ENCODE measurements at places on chromosomes 5 and 9.

GRCh38 chr5:141617128-141617527 lies 1.7 kb downstream of the DIAPH1 start:
- no peak for DNase-seq

- DNase-seq = no peak
These were observed 16.3 kb upstream of the OLFM1 start for GRCh38 chr9:135070964-135071735.

DNA sequence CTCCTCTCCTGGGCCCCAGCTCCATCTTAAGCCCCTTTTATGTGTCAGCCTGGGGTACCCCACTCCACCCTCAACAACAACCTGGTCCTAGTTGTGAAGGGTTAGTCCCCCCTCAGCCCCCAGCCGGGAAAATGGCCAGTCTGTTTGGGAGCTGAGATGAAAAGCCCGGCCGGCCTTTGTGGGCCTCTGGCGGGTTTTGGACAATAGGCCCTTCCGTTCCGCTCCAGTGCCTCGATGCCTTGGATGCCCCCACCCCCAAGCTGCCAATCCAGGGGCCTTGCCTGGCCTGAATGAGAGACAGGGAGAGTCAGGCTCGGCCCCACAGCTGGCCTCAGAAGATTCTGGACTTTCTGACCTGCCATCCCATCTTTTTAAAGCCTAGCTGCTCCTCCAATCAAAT lies 9.2 kb downstream of the CNTFR start:
- DNase-seq = no peak

GRCh38 chr5:554284-554988 lies 30.2 kb upstream of the SLC9A3 start:
- DNase-seq = no peak

DNA sequence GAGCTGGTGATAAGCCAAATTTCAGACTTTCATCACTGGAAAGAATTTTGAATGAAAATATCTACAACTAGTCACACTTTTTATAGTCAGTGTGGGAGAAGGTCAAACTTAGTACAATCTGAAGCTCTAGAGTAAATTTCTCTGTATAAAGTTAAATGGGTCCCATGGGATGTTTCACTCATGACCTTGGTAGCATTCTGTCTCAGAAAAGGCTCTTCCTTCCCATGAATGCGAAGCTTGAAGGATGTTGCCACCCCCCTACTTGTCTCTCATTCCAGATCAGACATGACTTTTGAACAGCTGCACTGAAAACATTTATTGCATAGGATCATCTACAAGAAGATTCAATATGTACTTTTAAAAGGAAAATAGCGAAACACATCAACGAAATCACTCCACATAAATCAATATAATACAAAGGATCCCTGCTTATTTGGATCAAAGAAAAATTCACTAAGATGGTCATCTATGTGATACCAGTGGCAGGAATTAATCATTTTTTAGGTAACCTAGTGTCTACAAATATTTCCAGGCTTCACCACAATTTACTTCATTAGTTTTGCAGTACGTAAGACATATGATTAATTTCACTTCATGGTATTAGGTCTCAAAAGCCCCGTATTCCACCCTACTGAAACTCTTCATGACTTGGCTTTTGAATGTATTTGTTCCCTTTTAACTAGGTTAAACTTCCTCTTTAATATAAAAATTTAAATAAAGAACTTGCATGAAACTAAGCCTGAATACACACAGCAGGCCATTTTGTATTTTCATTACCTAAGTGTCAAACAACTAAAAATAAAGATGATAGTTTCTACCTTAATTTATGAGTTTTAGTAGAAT lies 4.4 kb downstream of the ST8SIA4 start:
- DNase-seq = no peak
